Fibroblast of the aortic adventitia (primary cell): ENCODE measurements at places on chromosomes 12 and 14.

- DNase-seq: no peak
These were observed 41.6 kb downstream of the SCN8A start for GRCh38 chr12:51632623-51633022.

GRCh38 chr14:104100171-104101085 lies 14.9 kb downstream of the ASPG start:
- no peak for DNase-seq

DNA sequence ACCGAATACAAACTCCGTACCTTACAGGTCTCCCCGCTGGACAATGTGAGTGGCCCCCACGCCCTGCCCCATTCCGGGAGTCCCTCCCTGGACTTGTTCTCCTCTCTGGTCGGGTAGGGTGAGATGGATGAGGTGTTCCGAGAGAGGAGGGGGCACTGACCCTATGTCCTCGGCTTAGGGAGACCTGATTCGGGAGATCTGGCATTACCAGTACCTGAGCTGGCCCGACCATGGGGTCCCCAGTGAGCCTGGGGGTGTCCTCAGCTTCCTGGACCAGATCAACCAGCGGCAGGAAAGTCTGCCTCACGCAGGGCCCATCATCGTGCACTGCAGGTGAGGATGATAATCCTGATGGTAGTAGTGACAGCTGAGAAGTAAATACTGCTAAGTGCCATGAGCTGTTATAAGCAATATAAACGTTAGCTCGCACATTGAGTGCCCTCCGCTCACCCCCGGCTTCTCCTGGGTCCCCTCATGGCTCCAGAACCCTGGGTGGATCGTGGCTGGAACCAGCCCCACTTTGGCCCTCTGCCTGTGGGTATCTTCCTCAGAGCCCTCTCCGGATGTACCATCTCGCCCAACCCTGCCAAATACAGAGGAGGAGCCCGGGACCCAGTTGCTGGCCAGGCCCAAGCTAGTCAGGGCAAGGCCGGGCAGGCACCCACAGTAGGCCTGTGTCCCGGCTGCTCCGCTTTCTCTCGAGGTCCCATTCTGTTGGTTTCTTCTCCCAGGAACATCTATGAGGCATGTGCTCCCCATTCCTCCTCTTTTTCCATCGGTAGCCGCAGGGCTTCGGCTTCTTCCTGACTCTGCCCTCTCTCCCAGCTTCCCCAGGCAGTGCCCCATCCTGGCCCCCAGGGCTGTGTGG lies 6.8 kb downstream of the PTPN6 start:
- no peak for DNase-seq

- no peak for DNase-seq
These were observed 729.5 kb upstream of the LMO3 start for GRCh38 chr12:17335487-17335886.

- peak; percentile 73 for DNase-seq
These were observed 27.1 kb downstream of the DEGS2 start for GRCh38 chr14:100132161-100132902.
